ENCODE measurements at places on chromosomes 16 and 17.
A peak's percentile ranks its signal among the peaks of the same experiment; 100 is the strongest.

DNA sequence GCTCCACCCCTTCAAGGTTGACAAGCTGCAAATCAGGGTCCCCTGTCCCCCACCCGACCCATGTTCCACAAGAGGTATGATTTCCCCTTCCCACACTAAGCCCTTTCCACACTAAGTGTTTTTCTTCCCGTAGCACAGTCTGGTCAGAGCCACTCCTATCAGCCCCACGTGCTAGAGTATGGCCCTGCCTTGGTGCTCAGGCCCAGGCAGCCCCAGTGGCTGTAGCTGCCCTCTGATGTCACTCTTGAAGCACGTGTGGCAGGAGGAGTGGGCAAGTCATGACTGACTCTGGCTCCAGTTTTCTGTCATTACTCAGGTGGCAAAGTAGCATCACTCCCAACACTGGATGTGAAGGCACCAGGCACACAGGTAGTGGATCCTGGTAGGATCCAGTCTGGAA, 35.4 kb upstream of the ERN1 start:
- no peak for DNase-seq

DNA sequence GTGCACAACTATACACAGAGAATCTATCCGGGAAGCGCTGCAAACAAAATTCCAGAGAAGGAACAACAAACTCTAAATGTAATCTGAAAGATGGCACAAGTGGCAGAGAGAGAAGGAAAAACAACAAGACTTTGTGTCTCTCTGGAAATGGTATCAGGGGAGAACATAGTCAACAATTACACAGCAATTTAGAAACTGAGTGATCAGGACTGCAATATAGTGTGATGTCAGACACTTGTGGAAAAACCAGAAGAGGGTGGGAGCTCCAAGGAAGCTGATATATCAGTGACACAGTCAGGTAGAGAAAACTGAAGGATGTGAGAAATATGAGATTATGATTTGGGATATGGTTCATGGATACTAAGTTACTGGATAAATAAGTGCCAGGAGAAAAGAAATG, 8.2 kb downstream of the ZNF19 start:
- DNase-seq = no peak

GRCh38 chr16:55664786-55665407, 9.1 kb downstream of the SLC6A2 start:
- no peak for DNase-seq

- no peak for DNase-seq
Observed at GRCh38 chr17:65553009-65553645, 8.3 kb downstream of the AXIN2 start.

DNA sequence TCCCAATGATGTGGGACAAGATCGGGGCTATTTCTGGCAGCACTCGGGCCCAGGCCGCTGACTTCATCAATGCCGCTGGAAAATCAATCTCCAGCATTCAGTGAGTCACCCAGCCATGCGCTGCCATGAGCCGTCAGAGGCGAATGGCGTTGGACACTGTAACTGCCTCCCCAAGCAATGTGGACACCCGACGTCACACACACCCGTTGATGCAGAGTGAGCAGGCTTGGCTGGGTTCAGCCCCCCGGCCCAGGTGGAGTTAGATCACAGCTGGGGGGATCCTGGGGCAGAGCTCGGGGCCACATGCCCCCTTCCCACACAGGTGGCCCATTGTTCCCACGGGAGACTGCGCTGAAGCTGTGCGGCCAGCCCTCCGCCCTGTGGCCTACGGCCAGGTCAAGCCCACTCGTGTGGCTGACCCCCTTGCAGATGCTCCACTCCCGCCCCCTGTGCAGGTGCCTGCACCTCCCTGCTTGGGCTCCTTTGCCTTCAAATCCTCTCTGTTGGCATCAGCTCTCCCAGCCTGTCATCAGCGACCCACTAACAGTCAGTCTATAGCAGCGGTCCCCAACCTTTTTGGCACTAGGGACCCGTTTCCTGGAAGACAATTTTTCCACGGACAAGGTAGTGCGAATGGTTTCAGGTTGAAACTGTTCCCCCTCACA, 89.9 kb downstream of the TBC1D16 start:
- peak; percentile 60 for DNase-seq
